ENCODE measurements at places on chromosomes 16 and 17. TPM values are rescaled to one million over a fixed set of nuclear protein-coding genes. Genes with fewer than 3 reads are reported as not detected.

DNA sequence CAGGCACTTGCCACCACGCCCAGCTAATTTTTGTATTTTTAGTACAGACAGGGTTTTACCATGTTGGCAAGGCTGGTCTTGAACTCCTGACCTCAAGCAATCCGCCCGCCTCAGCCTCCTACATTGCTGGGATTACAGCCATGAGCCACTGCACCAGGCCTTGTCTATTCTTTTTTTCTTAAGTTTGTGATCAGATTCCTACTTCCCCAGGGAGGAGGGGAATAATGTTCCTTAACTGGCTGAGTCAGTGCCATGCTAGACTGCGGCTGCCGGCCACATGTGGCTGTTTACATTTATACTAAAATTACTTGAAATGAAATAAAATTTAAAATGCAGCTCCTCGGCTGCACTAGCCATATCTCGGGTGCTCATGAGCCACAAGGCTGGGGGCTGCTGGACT lies 27.8 kb upstream of the USP36 start:
- DNase-seq = no peak

GRCh38 chr17:7854078-7854777 lies 638 bp upstream of the TMEM88 start:
- peak; percentile 82 for DNase-seq

DNA sequence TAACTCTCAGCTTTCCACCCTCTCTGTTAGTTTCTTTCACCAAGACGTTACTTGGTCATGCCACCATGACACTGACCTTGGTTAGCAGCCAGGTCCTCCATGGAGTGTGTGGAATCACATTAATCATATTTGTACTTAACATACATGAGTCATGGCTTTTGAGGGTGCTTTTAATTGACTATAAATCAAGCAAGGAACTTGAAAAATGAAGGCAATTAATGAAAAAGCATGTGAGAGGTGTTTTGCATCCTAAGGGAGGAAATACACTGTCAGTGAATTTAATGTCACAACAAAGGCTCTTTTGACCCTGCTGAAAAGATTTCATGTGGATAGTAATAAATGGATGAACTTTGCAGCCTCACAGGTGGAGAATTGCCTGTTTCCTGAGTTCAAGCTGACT lies 240.7 kb downstream of the CDH13 start:
- DNase-seq = no peak

- peak; percentile 23 for DNase-seq
These were observed 3.3 kb upstream of the FBXL20 start for GRCh38 chr17:39404542-39405378.

GRCh38 chr16:89848974-89849373 lies 20.7 kb downstream of the SPIRE2 start:
- DNase-seq = no peak

DNA sequence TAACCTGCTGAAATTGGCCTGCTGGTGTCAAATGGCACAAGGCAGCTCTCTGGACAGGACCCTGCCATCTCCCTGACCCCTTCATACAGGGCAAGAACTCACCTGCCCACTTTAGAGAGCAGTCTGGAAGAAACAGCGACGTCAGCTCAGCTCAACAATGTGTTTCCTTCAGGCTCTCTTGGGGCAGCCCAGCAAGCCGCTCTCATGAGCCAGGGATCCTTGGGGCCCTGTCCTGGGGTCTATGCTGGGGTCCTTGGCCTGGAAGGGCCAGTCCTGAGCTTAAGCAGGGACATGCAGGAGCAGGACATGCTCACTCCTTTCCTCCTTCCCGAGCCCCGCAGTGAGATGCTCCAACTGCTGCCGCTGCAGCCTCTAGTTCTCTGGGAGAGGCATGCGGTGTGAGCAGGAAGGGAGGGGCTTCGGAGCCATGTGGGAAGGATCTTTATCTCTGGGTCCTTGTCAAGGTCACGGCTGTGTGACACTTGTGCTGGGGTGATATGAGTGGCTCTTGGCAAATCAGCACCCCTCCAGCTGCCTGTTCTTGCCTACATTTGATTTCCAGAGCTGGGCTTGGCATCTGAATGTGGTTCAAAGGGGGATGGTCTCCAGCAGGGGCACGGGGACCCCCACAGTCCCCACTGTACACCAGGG lies 3.4 kb downstream of the C1QTNF1 start:
- peak; percentile 78 for DNase-seq

GRCh38 chr16:5188318-5188988 lies 90.9 kb upstream of the EEF2KMT start:
- no peak for DNase-seq

- peak; percentile 42 for DNase-seq
These were observed 327.2 kb upstream of the TNRC6C start for GRCh38 chr17:77631307-77631706.

DNA sequence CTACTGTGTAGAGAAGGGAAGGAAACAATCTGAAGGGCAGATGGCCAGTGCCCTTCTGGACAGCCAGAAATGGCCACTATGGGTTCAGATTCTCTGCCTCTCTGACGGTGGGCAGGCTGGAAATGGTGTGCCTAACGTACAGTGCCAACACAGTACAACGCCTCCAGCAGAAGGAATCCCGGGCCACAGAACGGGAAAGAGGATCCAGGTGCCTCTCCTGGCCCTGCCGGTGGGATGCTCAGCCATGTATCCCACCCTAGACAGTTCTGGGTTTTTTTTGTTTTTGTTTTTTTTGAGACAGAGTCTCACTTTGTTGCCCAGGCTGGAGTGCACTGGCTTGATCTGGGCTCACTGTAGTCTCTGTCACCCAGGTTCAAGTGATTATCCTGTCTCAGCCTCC lies 71.5 kb downstream of the SLC5A11 start:
- peak; percentile 42 for DNase-seq

GRCh38 chr17:40841246-40841645 lies 18.8 kb upstream of the KRT10 start:
- no peak for DNase-seq

GRCh38 chr16:58336332-58337089 lies 41.7 kb upstream of the PRSS54 start:
- DNase-seq = peak; percentile 89

GRCh38 chr17:80656590-80656989 lies 112.0 kb downstream of the RPTOR start:
- no peak for DNase-seq

- no peak for DNase-seq
These were observed 20.2 kb downstream of the HLF start for GRCh38 chr17:55284944-55285339.

DNA sequence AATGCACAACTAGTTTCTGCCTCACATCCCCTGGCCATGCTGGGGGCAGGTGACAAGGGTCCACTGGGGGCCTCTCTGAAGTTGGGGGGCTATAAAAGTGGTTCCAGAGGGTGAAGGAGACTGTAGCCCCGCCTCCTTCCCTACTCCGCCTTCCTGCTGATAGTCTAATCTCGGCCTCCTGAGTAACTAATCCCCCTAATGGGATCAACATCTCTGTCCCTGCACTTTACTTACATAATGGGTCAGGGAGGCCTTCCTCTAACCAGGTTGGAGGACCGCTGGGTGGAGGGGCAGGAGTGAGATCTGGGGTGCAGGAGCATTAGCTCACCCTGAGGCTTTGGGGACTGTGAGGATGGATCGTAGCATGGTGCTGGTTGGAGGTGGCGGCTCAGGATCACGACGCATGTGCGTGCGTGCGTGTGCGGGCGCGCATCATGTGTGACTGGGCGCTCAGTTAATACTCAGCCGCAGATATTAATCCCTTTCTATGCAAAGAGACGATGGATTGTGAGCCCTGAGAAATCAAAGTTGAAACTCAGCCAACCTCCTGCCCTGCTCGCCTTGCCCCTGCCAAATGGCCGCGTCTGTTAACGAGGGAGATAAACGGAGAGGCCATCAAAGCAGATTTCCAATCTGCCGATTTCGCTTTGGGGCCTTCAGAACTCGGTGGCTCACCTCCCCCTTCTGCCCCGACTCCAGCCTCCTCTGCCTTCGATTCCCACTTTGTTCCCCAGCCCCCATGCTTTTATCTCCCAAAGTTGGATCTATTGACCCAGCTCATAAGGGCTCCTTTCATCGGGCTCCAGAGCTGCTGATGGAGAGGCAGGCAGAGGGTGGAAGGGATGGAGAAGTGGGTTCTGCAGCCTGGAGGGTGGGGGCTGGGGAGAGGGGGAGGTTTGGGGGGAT lies 107.3 kb downstream of the SDK2 start:
- no peak for DNase-seq

DNA sequence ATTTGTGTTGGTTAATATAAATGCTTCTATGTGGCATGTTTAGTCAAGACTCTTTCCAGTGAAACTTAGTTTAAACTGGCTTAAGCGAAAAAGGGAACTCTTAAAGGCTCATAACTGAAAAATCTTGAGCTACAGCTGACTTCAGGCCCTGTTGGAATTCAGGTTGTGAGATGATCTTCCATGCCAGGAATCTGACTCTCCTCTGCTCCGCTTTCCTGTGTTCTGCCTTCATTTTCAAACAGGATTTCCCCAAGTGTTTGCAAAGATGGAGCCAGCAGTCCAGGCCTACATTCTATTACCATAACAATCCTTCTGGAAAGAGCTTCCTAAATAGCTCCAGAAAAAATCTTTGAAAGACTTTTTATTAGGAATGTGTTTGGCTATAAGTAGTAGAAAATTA lies 134.9 kb downstream of the NLK start:
- DNase-seq = no peak

GRCh38 chr17:64001763-64002529 lies 3.8 kb downstream of the PRR29 start:
- DNase-seq = peak; percentile 84

- no peak for DNase-seq
These were observed 43.9 kb upstream of the ICAM2 start for GRCh38 chr17:64064331-64064730.

DNA sequence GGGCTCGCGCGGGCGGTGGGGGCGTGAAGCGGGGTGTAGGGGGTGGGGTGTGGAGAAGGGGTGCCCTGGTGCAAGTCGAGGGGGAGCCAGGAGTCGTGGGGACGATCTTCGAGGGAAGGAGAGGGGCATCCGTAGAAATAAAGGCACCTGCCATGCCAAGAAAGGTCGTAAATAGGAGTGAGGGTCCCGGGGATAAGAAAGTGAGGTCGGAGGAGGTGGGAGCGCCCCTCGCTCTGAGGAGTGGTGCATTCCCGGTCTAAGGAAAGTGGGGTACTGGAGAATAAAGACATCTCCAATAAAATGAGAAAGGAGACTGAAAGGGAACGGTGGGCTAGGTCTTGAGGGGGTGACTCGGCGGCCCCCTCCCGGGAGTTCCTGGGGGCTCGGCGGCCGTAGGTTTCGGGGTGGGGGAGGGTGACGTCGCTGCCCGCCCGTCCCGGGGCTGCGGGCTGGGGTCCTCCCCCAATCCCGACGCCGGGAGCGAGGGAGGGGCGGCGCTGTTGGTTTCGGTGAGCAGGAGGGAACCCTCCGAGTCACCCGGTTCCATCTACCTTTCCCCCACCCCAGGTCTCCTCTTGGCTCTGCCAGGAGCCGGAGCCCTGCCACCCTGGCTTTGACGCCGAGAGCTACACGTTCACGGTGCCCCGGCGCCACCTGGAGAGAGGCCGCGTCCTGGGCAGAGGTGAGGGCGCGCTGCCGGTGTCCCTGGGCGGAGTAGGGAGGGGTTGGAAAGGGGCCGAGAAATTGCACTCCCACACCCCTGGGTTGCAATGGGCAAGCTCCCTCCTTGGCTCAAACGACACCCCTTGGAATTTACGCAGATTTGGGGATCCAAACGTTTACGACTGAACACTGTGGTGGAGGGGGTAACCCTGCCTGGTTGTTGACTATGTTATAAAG lies 888 bp downstream of the CDH1 start:
- peak; percentile 72 for DNase-seq

DNA sequence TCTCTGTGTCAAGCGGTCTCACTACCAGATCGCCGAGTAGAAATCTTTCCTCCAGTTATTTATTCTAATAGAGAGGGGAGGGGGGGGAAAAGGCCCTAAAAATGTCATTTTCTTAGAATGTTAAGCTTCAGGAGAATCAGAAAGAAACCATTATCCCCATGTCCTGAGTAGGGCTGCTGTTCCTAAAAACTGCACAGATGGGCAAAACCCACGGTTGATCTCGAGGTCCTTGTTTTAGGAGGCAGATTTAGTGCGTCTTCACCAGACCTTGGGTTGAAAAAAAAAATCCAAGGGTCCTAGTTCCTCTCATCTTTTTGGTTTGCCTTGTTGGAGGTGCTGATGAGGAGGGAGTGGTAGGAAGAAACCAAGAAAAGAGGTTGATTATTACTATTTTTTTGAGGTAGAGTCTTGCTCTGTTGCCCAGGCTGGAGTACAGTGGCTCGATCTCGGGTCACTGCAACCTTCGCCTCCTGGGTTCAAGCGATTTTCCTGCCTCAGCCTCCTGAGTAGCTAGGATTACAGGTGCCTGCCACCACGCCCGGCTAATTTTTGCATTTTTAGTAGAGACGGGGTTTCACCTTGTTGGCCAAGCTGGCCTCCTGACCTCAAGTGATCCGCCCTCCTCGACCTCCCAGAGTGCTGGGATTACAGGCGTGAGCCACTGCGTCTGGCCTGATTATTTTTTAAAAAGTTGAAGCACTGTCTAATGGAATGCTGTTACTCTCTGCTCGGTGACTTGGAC lies 1.4 kb downstream of the CBFB start:
- peak; percentile 23 for DNase-seq

DNA sequence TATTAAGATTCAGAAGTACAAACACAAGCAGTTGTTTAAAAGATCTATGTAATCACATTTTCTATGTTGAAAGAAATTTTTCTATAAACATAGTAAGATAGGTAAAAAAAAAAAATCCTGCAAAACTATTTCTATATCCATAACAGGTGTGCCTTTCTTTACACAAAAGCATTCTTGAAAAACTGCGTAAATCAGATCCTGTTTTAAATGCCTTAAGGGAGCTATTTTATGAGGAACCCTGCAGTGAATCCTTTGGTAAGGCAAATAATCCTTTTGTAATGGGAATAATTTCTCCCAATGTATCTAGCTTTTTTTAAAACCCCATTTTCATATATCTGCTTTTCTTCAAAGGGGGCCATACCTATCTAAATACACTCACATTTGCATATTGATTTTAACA lies 157.3 kb downstream of the AATF start:
- DNase-seq = no peak

DNA sequence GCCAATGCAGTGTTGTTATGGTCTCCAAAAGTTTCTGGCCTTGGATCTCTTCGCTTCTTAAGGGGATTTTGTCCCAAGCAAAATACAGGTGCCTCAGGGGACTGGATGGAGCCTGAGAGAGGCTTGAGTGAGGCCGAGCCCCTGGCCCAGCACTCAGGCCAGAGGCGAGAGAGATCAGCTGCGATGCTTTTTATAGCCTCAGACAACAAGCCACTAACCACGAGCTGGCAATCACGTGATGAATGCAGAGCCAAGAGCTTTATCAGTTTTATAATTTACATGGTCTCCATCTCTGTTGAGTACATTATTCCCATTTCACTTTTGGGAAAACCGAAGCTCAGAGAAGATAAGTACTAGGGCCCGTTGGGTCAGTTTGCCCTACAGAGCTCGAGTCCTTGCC lies 360.0 kb upstream of the CDH5 start:
- no peak for DNase-seq

The GPR179 gene
- 0.03 TPM for polyA plus RNA-seq

The MYH3 gene
- polyA plus RNA-seq = 8.0 TPM

The LITAFD gene
- polyA plus RNA-seq = not detected

The PTX4 gene
- polyA plus RNA-seq = 0.03 TPM

The TP53TG3B gene
- polyA plus RNA-seq = not detected

The MYO1C gene
- 14.6 TPM for polyA plus RNA-seq

The ELOB gene
- 378 TPM for polyA plus RNA-seq

The RAC3 gene
- polyA plus RNA-seq = 2.0 TPM

The CA7 gene
- not detected for polyA plus RNA-seq

All from spleen (tissue), 13 donors.